T47D (cell line): ENCODE measurements at places on chromosomes 7 and 10.

- DNase-seq = peak; percentile 22
Measured at GRCh38 chr10:116741391-116742351, 695 bp downstream of the HSPA12A start.

DNA sequence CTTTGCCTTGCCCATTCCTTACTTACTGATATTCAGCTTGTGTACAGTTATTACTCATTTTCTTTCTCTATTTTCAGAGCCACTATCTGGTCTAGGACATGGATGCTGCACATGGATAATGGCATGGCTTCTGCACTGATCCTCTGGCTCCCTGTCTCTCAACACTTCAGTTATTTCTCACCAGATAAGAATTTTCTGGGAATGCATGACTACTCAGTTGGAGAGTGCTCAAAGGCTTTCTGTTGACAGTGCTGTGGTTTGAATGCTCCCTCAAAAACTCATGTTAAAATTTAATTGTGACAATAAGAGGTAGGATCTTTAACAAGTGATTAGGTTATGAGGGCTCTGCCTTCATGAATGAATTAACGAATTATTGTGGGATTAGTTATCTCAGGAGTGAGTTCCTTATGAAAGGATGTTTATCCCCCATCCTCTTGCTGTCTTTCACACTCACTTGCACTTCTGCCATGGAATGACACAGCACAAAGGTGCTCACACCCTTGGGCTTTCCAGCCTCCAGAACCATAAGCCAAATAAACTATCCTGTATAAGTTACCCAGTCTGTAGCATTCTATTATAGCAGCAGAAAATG is 16.1 kb upstream of the PIK3CG start:
- DNase-seq = no peak

- no peak for DNase-seq
Measured at GRCh38 chr10:84987039-84987438, 658.6 kb downstream of the CCSER2 start.

GRCh38 chr7:47153576-47153975 is 428.3 kb downstream of the TNS3 start:
- DNase-seq = no peak

- no peak for DNase-seq
Measured at GRCh38 chr10:78740976-78741915, 327.5 kb upstream of the ZMIZ1 start.

- no peak for DNase-seq
Measured at GRCh38 chr7:137810248-137810647, 36.5 kb downstream of the DGKI start.

DNA sequence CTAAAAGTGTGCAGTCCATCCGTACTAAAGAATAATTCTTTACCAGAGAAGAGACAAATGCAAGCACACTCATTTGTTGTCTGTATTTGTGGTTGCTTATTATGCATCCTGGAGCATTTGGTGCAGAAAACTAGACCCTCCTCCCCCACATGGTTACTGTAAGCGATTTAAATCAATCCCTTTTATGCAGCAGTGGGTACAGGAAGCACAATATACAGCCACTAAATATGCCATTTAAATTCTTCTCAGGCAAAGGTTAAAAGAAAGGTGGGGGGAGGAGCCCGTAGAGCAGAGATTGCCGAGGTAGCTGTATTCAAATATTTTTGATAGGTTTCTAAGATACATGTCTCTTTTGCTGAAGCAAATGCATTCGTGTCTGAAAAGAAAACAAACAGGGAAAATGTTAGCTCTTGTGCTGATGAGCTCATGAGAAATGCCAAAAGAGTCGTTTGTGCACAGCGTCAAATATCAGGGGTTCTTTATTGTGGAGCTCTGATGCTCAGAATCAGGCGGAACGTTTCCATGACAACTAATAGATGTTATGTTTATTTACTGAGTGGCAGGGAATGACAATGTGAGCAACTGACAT is 131.3 kb upstream of the NPVF start:
- no peak for DNase-seq

- peak; percentile 75 for DNase-seq
Measured at GRCh38 chr10:80535671-80536360, 1.9 kb upstream of the SH2D4B start.

- no peak for DNase-seq
Measured at GRCh38 chr10:71094712-71095390, 117.5 kb upstream of the UNC5B start.

DNA sequence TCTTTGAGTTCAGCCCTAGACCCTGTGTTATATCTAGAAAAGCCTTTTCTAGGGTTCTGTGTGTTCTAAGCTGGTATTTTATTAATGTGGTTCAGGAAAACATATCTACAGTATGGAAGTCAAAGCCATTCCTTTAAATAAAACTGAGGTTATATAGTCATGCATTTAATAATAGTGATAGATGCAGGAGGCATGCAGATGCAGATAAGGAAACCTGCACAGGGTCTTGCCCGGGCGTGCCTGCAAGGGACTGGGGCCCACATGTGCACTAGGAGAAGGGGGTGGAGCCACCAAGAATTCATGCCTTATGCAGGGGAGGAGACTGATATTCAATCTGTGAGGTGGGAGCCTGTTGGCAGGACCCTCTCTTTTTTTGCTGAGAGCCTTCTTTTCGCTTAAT is 171.5 kb downstream of the PRPF18 start:
- DNase-seq = no peak

DNA sequence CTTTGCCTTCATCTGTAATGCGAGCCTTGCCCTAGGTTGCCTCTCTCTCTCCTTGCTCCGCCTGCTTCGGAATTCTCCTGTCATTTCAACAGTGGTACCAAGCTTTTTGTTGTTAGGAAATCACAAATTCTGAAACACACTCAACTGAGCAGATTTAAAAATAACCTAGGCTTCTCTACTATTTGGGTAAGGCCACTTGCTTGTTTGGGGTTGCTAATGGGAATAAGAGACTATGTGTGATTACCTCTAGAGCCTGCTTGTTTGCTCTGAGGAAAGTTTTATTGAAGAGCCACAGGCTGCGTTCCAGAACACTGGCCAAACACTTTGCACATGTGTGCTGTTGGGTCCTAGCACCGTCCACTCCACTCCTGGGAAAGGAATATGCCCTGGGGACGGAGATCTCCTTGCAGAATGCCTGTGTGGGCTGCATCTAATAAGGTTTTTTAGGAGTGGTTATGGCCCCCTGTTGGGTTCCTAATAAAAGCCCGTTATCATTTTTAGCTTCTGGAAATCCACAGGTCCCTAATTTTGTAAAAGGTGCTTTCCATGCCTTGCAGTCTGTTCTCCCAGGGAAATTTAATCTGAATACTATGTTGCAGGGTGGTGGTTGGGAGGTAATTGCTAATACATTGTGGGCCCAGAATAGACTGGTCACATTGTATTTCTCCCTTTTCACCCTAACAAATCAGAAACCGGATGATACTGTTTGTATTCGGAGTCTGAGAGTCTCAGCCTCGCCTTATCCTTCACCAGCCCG is 68.7 kb upstream of the KLF6 start:
- DNase-seq = peak; percentile 67

GRCh38 chr10:73975388-73975787 is 22.5 kb upstream of the VCL start:
- DNase-seq = no peak

DNA sequence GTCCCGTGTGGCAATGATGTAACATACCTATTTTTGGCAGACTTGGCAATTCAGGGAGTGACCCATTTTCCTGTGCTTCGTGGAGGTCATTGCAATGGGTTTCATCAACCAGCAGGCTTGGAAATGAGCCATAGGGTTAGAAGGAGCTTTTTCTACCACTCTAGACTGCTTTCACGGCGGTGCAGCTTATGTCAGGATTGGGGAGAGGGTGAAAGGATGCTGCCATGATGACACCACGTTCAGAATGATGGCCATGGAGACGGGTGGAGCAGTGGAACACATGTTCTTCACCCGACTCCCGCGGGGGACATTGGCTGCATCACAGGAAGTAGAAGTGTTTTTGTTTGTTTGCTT is 220.2 kb downstream of the EMX2 start:
- peak; percentile 25 for DNase-seq

- no peak for DNase-seq
Measured at GRCh38 chr10:118458957-118459641, 117.0 kb upstream of the FAM204A start.

DNA sequence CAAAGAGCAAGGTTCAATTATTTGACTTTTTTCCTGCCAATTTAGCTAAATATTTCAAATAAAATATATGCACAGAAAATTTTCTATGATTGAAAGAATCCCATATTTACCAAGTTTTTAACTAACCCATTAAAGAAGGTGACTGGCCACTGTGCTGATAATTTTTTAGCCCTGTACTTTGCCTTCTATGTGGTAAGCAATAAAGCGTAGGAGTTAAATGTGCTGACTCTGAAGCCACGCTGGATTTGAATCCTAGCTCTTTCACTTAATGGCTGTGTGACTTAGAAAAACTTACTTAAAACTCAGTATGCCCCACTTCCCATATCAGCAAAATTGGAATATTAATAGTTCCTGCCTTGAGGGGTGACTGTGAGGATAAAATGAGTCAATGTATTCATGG is 82.1 kb downstream of the NEUROD6 start:
- no peak for DNase-seq

DNA sequence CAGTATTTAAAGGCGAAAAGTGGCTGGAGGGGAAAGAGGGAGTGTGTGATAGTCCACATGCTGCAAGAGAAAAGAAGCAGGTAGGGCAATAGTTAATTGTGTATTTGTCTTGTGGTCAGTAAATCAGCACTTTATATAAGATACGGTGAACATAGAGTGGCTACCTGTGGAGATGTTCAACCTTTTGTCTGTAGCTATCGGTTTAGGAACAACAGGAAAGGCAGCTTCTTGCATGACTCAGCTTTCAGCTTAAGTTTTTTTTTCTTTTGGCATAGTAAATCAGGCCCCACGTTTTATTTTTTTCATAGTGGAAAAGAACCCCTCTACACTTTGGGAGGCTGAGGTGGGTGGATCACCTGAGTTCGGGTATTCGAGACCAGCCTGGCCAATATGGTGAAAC is 14.2 kb upstream of the MTPN start:
- DNase-seq = no peak

- no peak for DNase-seq
Measured at GRCh38 chr7:30047124-30047523, 18.9 kb downstream of the PLEKHA8 start.

DNA sequence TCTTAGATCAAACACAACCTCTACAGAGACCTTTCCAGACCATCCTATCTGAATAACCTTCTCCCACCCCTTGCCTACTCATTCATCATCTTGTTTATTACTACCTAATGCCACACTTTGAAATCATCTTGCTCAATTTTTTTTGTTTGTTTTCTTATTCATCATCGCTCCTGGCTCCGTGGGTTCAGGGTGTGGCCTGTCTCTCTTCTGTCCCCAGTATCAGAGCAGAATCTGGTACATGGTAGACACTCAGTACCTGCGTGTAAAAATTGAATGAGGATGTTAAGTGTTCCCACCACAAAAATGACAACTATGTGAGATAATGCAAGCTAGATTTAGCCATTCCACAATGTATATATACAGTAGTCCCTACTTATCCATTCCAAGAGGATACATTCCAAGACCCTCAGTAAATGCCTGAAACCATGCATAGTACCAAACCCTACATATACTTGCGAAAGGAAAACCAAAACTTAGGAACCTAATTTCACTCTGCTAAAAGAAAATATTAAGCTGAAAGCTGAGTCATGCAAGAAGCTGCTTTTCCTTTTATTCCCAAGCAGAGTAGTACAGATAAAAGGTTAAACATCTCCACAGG is 72.1 kb upstream of the SEC61G start:
- no peak for DNase-seq

GRCh38 chr10:125878957-125879835 is 1.9 kb downstream of the DHX32 start:
- DNase-seq = no peak

- DNase-seq = no peak
Measured at GRCh38 chr10:131773370-131774343, 127.2 kb upstream of the PPP2R2D start.

GRCh38 chr7:123271856-123272255 is 72.1 kb upstream of the SLC13A1 start:
- no peak for DNase-seq

DNA sequence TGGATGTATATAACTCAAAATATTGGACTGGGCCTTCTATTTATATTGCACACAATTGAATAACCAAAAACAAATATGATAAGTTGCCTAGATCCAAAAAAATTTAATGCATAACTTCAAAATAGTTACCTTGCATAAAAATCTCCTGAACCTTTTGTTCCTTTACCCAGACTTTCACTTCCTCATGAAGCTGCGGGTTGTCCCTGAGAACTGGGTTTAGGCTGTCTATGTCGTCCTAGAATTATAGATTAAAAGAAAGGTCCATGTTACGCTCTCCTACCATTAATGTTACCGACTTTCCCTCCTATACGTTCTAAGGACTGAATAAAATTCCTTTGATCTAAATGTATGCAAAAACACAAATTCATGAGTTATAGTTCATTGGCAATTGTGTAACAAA is 86.6 kb downstream of the NRBF2 start:
- DNase-seq = no peak

- no peak for DNase-seq
Measured at GRCh38 chr10:44458671-44459413, 73.9 kb upstream of the CXCL12 start.

DNA sequence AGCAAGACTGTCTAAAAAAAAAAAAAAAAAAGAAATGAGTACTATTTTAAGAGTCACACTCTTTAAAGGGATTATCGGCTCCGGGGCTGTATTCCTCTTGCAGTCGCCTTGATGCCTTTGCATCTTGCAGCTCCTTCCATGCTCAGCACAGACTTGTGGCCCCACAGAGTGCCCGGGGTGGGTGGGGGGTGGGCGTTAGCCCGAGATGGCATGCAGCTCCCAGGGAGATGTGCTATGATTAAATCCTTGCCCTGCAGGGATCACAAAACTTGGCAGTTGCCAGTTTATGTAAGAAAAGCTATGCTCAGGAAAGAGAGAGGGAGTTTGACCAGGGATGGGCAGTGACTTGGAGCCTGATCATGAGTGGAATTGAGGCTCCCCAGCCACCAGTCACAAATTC is 81.9 kb downstream of the CCDC3 start:
- DNase-seq = no peak

DNA sequence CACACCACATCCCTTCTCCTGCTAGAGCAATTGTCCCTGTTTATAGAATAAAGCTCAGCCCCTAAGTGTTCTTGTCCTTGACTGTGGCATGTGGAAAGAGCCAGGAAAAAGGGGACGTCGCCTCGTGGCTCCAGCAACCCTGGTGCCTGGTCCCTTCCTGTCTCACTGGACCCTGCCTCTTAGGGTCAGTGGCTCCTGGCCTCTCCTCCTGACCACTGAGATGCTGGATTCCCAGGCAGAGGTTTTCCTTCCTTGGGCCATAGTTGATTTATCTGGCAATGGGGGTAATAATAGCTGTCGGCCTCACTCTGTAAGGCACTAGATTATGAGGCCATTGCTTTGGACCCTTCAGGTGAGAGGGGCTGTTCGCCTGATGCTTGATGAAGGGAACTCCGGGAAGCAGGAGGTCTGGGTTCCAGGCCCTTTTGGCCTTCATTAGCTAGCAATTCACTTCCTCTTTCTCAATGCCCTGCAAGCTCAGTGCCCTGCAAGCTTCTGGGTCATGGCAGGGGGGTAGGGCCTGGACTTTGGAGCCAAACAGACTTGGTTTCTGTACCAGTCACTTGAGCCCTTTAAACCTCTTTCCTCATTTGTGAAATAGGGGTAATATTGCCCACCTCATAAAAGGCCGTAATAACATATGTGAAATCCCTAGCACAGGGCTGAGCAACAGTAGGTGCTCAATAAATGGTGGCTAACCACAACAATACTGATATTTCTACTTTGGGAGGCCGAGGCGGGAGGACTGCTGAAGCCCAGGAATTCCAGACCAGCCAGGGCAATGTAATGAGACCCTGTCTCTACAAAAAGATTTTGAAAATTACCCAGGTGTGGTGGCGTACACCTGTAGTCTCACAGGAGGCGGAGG is 1.1 kb downstream of the ASL start:
- no peak for DNase-seq
